ENCODE measurements at places on chromosomes 1 and 21. TPM values are rescaled to one million over a fixed set of nuclear protein-coding genes. Genes with fewer than 3 reads are reported as not detected.

DNA sequence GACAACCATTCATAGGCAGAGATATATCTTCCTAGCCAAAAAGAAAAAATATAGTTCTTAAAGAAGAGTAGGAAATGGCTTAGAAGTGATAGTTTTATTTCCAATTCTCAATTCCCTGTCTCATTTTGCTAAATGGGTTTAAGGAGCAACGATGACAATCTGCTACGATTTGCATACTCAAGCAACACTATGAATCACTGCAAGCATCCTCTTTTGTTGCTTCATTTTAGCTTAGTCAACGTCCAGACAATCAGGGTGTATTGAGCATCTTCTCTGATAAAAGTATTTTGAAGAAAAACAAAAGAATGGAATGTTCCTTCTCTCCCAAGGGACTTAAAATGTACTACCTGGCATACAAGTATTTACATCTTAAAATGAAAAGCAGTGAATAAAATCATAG is 80.6 kb downstream of the RGS7 start:
- DNase-seq: no peak
- H3K27ac ChIP-seq: no peak overlapping the region
- H3K27me3 ChIP-seq: no peaks in the 10 kb centered on the region
- H3K4me3 ChIP-seq: no peak overlapping the region

- no peaks in the 10 kb centered on the region for H3K36me3 ChIP-seq
- H3K27me3 ChIP-seq: no peaks in the 10 kb centered on the region
- H3K4me3 ChIP-seq: no peak overlapping the region
- no peak for DNase-seq
- H3K27ac ChIP-seq: no peak overlapping the region
These were observed 12.0 kb upstream of the KCNE2 start for GRCh38 chr21:34351786-34352241.

- H3K4me1 ChIP-seq: peaks cover 29% of the 10 kb centered on the region
- DNase-seq: no peak
- H3K4me3 ChIP-seq: no peak overlapping the region
- no peaks in the 10 kb centered on the region for H3K36me3 ChIP-seq
- H3K27ac ChIP-seq: peak overlapping the region; percentile 40
- no peaks in the 10 kb centered on the region for H3K27me3 ChIP-seq
These were observed 27.2 kb downstream of the CAPN2 start for GRCh38 chr1:223739366-223740037.

- no peaks in the 10 kb centered on the region for H3K36me3 ChIP-seq
- no peak overlapping the region for H3K27ac ChIP-seq
- no peak for DNase-seq
These were observed 423.8 kb upstream of the CXADR start for GRCh38 chr21:17089091-17089491.

- H3K4me1 ChIP-seq: peaks cover 67% of the 10 kb centered on the region
- no peak overlapping the region for H3K4me3 ChIP-seq
- H3K36me3 ChIP-seq: no peaks in the 10 kb centered on the region
- no peak for DNase-seq
- H3K27ac ChIP-seq: peak overlapping the region; percentile 90
These were observed 3.1 kb upstream of the DDR2 start for GRCh38 chr1:162629077-162629627.

- no peak for DNase-seq
- no peaks in the 10 kb centered on the region for H3K27me3 ChIP-seq
- peak overlapping the region; percentile 86 for H3K27ac ChIP-seq
- peak overlapping the region; percentile 37 for H3K4me3 ChIP-seq
These were observed 550 bp upstream of the SYT11 start for GRCh38 chr1:155858800-155859233.

DNA sequence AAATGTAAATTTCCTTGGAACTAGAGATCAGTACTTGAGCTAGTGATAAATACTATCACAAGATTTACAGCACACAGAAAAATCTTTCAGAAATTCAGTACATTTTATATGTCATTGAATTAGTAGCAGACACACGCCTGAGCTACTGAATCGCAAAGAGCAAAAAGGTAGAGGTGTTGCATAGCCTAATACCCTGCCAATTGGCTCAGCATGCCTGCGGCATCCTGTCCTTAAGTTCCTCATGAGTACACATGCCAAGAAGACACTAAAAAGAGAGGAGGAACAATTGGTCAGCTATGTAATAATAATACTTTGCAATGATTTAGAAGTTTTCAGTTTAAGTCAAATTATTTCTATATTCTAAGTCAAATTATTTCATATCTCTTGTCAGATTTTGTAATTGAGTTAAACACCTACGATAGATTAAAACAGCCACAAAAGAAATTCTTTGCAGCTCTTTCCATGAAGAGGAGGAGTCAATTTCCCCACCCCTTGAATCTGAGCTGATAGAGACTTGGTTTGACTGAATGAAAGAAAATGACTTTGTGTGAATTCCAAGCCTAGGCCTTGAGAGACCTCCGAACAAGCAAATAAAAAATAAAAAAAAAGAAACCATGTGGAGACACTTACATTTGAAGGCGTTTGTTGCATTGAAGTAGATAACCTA is 36.2 kb upstream of the PKN2 start:
- no peak overlapping the region for H3K4me3 ChIP-seq
- H3K4me1 ChIP-seq: no peaks in the 10 kb centered on the region
- no peaks in the 10 kb centered on the region for H3K27me3 ChIP-seq
- no peak for DNase-seq
- H3K27ac ChIP-seq: no peak overlapping the region

DNA sequence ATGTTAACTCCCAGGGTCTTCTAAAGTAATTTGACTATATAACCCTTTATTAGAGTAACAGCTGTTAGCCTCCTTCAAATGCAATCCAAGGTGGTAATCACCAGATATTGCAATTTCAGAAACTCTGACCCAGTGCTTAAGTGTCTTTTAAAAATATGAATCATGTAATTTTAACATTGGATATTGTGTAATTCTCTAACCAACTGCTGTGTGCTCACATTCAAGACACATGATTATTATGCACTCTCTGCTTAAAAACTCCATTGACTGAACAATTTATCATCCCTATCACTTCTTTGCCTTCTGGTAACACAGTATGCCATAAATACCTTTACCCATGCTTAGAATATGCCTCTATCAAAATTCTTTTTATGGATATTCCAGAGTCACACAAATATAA is 537.4 kb upstream of the RGS18 start:
- no peaks in the 10 kb centered on the region for H3K4me1 ChIP-seq
- H3K36me3 ChIP-seq: no peaks in the 10 kb centered on the region
- no peaks in the 10 kb centered on the region for H3K27me3 ChIP-seq
- H3K4me3 ChIP-seq: no peak overlapping the region
- DNase-seq: no peak
- no peak overlapping the region for H3K27ac ChIP-seq

- no peaks in the 10 kb centered on the region for H3K27me3 ChIP-seq
- H3K36me3 ChIP-seq: peaks cover 7% of the 10 kb centered on the region
- H3K4me3 ChIP-seq: no peak overlapping the region
- no peaks in the 10 kb centered on the region for H3K4me1 ChIP-seq
These were observed 3.8 kb upstream of the KTI12 start for GRCh38 chr1:52037402-52037814.

- H3K4me1 ChIP-seq: no peaks in the 10 kb centered on the region
- no peak overlapping the region for H3K4me3 ChIP-seq
- no peaks in the 10 kb centered on the region for H3K27me3 ChIP-seq
These were observed 65.8 kb downstream of the TRIM11 start for GRCh38 chr1:228340686-228341449.

GRCh38 chr1:173052681-173053196 is 2.0 kb upstream of the TNFSF18 start:
- no peaks in the 10 kb centered on the region for H3K36me3 ChIP-seq
- H3K4me1 ChIP-seq: no peaks in the 10 kb centered on the region
- no peak overlapping the region for H3K27ac ChIP-seq
- H3K4me3 ChIP-seq: no peak overlapping the region
- no peak for DNase-seq

DNA sequence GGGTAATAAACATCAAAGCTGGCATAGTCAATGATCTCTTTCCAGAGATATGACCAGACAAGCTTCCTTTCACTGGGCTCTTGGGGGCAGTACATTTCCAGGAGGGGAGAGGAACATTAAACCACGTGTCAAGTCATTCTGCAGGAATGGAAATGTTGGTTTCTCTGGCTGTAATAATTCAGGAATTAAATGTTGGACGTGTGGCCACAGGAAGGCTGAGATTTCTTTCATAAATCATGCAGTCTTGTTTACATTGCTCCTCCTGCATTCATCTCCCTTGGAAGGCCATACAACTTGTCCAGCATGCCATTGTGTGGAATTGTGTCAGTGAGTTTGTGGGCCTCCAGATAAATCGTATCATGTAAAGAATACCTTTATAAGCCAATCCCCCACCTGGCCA is 259.2 kb downstream of the ADGRL2 start:
- H3K4me1 ChIP-seq: no peaks in the 10 kb centered on the region
- no peak overlapping the region for H3K27ac ChIP-seq
- H3K36me3 ChIP-seq: no peaks in the 10 kb centered on the region
- no peaks in the 10 kb centered on the region for H3K27me3 ChIP-seq

DNA sequence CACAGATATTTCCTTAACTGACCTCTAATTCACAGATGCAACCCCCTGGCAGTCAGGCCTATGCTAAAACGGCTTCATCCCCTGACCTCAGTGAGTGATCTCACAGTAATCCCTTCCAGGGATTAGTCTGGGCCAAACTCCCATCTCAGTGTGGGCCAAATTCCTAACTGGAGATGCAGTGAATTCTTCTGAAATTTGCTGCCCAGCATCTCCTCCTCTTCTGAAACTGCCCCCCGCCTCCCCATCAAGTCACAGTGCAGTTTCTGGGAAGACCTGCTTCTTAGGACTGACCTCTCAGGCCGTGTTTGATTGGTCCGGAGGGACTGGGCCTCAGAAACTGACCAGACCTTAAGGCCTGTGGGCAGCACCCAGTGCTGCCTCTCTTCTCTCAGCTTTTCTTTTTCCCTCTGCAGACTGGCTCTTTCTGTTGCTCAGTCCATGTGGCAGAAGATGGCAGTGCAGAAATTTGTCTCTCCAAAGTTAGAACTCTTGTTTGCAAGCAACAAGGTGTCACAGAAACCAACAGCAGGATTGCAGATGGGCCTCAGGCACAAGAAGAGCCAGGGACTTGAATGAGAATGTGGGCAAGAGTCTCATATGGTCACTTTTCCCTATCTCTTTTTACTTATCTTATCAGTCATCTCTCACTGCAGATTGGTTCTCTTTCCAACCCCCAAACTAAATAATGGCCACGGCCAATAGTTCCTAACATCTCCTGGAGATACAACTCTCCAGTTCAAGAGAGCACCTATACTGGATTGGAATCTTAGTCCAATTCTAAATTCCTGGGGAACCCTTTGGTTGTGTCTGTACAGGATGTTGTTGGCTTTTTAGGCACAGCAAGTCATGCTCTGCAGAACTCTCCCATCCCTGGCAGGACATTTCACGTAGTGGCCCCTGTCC is 95.5 kb upstream of the RALGPS2 start:
- H3K4me3 ChIP-seq: no peak overlapping the region
- no peak overlapping the region for H3K27ac ChIP-seq
- no peaks in the 10 kb centered on the region for H3K4me1 ChIP-seq
- H3K36me3 ChIP-seq: no peaks in the 10 kb centered on the region
- DNase-seq: no peak

GRCh38 chr1:3327936-3328590 is 126.4 kb upstream of the ARHGEF16 start:
- H3K4me1 ChIP-seq: peaks cover 12% of the 10 kb centered on the region
- peaks cover 15% of the 10 kb centered on the region for H3K27me3 ChIP-seq
- no peak overlapping the region for H3K4me3 ChIP-seq
- DNase-seq: no peak
- H3K27ac ChIP-seq: no peak overlapping the region

DNA sequence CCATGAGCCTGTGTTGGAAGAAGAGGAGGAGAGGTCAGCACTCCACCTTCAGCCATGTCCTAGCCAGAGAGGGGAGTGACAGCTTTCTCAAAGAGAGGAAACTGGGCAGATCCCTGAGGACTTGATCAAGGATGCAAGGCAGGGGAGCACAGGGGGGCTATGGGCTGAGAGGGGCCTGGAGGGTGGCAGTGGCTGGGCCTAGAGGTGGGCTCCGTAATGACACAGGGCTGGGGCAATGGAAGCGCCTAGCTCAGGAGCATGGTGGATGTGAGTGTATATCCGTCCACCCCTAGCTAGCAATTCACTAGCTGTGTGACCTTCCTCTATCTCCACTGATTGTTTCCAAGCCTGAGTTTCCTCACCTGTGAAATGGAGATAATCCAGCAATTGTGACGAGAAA is 32.6 kb downstream of the NEK2 start:
- peaks cover 8% of the 10 kb centered on the region for H3K4me1 ChIP-seq
- DNase-seq: no peak
- no peaks in the 10 kb centered on the region for H3K27me3 ChIP-seq
- no peaks in the 10 kb centered on the region for H3K36me3 ChIP-seq
- H3K4me3 ChIP-seq: no peak overlapping the region

DNA sequence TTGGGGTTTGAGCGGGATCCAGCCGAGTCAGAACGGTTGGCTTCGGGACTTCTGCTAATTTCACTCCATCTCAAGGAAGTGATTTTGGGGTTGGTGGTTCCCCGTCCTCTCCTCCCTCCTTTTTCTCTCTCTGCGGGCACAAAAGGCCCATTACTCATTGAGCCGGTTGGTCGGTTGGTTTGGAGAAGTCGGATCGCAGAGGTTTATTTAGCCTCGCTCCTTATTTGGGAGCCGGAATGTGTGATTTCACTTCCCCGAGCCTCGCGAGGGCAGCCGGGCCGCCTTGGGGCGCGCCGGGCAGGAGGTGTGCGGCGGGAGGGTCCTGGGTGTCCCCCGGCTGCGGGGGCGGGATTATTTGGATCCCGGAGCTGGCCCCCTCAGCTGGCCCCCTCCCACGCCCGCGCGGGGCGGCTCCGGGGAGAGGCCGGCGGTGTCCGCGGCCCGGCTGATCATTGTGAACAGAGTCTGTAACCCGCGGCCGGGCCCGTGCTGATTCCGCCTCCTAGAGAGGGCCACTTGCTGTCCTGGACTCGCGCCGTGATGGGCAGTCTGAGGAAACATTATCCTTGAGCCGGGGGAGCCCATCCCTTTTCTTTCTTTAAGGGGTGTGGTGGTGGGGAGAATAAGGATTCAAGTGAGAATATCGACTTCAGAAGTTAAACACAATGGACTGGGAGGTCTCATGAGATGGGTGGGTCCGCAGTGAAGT is 1.2 kb downstream of the MAPKAPK2 start:
- no peaks in the 10 kb centered on the region for H3K4me1 ChIP-seq
- peak overlapping the region; percentile 89 for H3K4me3 ChIP-seq
- peak; percentile 85 for DNase-seq
- H3K27me3 ChIP-seq: no peaks in the 10 kb centered on the region
- peak overlapping the region; percentile 95 for H3K27ac ChIP-seq

S100A12 gene
- total RNA-seq: not detected

OVAAL gene
- total RNA-seq: not detected

NUF2 gene
- 1.9 TPM for total RNA-seq

BNIPL gene
- total RNA-seq: not detected

PGLYRP4 gene
- not detected for total RNA-seq

IKBKE gene
- total RNA-seq: 3.0 TPM

ARHGAP29 gene
- total RNA-seq: 37.5 TPM

HORMAD1 gene
- total RNA-seq: not detected

LGR6 gene
- not detected for total RNA-seq

LRRC3 gene
- total RNA-seq: 6.6 TPM

PDE4B gene
- 11.8 TPM for total RNA-seq

GRIK3 gene
- 7.1 TPM for total RNA-seq

PCSK9 gene
- not detected for total RNA-seq

Measured in sigmoid colon (tissue), 7 donors.